ENCODE measurements at places on chromosomes 1 and 21.

DNA sequence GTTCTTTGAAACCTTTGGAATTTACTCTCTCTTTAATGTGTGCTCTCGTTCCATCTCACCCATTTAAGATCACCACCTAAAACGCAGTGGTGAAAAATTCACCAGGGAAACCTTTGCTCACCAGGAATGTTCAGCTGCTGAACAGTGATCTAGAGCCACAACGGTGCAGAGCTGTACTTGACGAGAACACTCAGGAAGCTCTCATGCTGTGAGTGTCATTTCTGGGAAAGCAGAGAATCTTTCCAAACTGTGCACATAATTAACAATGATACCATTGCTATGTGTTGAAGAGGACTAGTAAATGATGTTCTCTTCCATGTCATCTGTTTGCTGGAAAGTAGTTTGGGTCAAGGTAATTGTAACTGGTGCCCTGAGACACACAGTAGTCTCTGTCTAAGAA, 117.1 kb downstream of the ZZZ3 start:
- DNase-seq, result no peak

DNA sequence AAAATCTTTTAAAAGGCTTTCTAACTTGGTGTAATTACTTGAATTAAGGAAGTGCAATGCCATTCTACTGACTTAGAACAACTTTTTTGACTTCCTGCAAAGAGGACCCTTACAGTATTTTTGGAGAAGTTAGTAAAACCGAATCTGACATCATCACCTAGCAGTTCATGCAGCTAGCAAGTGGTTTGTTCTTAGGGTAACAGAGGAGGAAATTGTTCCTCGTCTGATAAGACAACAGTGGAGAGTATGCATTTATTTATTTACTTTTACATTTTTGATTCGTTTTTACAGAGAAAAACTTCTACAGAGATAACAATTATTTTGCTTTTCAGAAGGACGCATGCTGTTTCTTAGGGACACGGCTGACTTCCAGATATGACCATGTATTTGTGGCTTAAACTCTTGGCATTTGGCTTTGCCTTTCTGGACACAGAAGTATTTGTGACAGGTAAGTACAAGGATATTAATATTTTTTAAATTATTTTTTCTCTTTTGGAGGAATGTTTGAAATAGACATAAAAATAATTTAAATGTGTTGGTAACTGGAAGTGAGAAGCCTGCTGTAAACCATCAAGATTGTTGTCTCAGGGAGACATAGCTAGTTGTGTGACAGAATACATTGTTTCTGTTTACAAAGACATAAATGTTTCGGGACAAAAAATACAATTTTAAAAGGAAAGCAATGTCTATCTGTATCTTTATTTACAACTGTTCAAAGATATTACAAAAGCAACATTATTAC, at the start of gene PTPRC:
TSS of gene PTPRC (plus strand) at position 147 of the 742 bp plus-strand sequence. CDS start at position 376, 229 bp downstream.
- DNase-seq, result no peak

- no peak for DNase-seq
Measured at GRCh38 chr1:205519541-205520131, 15.2 kb downstream of the CDK18 start.

- no peak for DNase-seq
Measured at GRCh38 chr1:7036386-7036785, 251.1 kb downstream of the CAMTA1 start.
